ENCODE measurements at places on chromosomes 1 and 21.

DNA sequence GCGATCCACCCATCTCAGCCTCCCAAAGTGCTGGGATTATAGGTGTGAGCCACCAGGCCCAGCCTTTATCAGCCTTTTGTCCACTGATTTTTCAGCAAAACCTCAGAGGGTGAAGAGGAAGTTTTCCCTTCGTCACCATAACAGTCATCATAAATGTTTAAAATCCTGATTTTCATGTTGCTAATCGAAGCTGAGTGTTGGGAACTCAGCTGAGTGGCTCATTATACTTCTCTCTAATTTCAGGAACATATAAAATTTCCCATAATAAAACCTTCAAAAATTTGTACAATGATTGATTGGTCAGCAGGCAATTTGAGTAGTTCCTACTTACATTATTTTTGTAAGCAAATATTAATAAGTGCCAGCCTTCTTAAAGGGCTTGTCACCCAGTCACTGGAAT is 31.8 kb upstream of the IFNGR2 start:
- DNase-seq: no peak

DNA sequence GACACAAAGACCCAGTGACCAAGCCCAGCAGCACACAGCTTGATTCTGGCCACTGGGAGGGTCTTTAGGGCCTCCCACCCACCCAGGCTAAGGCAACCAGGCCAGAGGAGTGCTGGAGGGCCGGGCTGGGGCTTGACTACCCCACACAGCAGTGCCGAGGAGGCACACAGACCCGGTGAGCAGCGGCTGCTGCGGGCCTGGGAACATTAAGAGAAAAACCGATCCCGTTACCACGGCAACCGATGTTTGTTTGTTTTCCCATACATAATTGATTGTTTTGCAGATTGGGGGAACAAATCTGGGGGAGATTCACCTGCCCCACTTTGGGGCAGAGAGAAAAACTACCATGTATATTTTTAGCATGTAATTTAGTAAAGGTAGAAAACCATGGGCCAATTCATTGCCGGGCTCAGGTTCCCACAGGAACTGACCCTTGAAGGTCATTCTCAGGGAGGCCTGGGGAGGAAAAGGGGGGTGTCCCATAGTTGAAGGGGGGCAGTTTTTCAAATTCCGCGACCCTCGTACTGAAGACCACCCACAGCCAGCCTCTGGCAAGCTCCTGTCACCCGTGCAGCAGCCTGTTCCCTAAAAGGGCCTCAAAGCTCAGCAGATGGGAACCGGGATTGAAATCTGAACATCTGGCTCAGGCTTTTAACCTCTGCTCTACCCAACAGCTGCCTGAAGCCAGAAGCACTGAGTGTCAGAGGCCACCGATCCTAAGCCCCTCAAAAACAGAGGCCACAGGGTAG is 35.3 kb downstream of the CHD5 start:
- no peak for DNase-seq

DNA sequence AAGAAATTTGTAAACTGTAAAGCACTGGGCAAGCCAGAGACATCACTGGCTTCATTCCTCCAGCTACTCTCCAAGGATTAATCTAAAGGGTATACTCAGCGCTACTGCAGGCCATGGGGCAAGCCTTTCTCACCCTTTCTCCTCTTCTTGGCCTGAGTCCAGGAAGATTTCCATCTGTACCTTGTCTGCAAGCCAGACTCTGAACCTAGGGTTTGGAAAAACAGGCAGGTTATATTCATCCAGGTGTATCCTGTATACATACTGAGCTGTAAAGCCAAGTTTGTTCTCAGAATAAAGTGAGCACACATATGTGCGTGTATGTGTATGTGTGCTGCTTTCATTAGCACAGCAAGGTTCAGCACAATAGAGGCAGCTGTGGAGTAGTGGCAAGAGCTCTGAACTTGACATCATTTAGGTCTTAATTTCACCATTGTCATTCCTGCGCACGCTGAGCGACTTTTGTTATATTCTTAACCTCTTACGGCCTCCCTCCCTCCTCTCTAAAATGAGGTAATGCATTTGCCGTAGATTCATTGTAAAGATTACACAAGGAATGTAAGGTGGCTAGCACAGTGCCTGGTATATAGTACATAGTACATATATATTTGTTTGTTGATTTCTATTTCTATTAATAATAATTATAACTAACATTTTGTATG is 128.1 kb upstream of the JUN start:
- no peak for DNase-seq

GRCh38 chr1:35675773-35676172 is 34.4 kb upstream of the PSMB2 start:
- no peak for DNase-seq

GRCh38 chr1:64946916-64947315 is 19.4 kb downstream of the JAK1 start:
- no peak for DNase-seq

GRCh38 chr1:218402786-218403120 is 57.6 kb downstream of the TGFB2 start:
- peak; percentile 90 for DNase-seq

DNA sequence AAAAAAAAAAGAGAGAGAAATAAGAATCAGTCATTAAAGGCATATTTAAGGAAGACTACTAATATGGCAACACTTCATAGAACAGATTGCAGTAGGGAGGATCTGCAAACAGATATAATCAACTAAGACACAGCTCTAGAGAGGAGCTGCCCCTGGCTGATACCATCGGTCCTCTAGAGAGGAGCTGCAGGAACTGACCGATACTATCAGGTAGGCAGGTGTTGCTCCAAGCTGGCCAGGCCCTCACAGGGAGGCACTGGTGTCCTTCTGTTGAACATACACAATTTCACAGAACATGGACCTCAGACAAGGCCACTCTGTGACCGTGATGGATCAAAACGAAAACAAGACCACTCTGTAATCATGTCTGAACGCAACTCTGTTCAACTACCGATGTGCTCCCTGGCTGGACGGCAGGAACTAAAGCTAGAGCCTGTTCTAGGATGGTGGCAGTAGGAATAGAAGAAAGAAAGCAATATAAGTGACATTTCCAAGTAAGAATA is 15.5 kb downstream of the SMYD3 start:
- DNase-seq: no peak

DNA sequence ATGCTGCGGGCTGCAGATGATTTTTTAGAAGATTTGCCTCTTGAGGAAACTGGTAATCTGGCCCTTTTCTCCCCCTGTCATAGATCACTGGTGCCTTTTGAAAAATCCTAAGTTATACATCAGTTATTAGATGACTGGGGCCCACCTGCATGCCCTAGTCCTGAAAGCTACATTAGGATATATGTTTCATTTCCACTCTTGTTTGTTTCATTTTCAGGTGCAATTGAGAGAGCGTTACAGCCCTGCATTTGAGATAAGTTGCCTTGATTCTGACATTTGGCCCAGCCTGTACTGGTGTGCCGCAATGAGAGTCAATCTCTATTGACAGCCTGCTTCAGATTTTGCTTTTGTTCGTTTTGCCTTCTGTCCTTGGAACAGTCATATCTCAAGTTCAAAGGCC is 8.1 kb upstream of the IFI44 start:
- no peak for DNase-seq

DNA sequence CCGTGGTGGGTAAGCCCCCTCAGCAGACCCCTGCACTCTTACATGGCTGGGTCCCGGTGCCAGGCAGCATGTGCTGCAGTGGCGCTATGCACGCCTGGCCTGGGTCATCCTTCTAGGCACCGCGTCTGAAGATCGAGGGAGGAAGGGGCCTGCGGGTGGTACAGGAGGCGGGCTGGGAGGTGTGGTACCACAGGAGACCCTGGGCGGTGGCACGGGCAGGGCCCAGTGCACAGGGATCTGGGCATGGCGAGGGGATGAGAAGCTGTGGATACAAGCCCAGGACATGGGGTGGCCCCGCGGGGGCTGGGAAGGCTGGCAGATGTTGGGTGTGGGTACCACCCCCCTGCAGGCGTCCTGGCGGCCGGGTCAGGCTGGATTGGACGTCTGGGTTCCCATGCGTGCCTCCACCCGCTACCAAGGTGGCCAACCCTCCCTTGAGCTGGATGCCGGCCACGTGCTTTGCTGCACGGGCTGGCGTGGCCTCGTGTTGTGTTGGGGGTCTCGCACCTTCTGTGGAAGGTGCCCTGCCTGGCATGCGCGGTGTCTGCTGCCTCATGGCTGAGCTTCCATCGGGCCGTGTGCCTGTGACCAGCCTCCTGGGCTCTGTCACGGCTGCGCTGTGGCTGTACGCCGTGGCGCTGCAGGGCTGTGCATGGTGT is 19.7 kb downstream of the CFAP410 start:
- DNase-seq: no peak
